Lung (tissue), 17 donors: ENCODE measurements at places on chromosomes 1 and 21. TPM values are rescaled to one million over a fixed set of nuclear protein-coding genes. Genes with fewer than 3 reads are reported as not detected.
A peak's percentile ranks its signal among the peaks of the same experiment; 100 is the strongest.

GRCh38 chr1:192730198-192730597, 78.6 kb upstream of the RGS2 start:
- DNase-seq, result peak; percentile 95

- DNase-seq, result peak; percentile 87
Observed at GRCh38 chr21:25568246-25568645, 39.0 kb downstream of the MRPL39 start.

- peak; percentile 82 for DNase-seq
Observed at GRCh38 chr21:43348801-43349261, 78.1 kb downstream of the SIK1 start.

DNA sequence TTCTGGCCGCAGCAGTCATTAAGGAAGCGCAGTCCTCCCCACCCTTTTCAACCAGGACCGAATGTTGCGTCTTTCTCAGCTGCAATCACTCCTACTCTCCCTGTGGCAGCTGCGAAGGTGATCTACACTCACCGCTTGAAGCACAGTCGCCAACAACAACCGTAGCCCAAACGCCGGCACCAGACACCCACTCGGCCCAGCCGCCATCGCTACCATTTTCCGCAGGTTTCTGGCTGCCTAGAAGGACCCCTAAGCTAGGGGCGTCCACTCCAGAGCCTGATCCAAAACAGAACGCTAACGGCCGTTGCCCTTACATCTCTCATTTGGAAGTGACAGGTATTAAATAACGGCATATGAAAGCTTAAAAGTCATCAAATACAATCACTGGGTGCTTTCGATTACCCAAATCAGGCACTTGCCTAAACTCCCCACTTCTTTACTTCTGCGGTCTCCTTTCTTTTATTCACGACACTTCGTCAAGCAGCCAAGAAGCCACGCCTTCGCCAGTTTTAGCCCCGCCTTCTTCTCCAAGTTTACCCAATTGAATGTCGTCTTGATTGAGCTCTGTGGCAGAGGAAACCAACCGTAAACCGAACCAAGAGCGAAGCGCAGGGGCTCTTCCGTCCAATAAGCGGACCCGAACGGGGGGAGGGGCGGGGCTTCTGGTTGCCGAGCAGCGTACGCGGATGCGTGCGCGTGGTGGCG, at the start of gene SELENOF:
TSS of gene SELENOF (minus strand) at position 231 of the 705 bp plus-strand sequence. CDS start at position 216, 15 bp downstream.
- peak; percentile 100 for DNase-seq

- no peak for DNase-seq
Observed at GRCh38 chr1:18217398-18218043, 109.9 kb downstream of the IGSF21 start.

DNA sequence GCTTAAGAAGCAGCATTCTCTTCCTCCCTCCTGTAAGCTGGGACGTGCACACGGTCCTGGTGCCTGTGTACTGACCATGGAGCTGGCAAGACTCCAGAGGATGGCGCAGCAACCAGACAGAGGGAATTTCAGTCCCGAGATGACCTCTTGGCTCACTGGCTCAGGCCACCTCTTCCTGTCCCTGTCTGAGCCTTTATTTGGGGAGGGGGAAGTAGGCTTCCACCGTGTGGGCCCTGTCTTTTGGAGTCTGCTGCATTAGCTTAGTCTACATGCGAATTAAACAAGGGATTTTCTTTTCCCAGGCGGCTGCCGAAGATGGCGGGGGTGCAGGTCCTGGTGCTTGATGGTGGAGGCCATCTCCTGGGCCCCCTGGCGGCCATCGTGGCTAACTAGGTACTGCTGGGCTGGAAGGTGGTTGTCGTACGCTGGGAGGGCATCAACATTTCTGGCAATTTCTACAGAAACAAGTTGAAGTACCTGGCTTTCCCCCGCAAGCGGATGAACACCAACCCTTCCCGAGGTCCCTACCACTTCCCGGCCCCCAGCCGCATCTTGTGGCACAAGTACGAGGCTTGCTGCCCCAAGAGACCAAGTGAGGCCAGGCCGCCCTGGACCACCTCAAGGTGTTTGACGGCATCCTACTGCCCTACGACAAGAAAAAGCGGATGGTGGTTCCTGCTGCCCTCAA, 10.2 kb downstream of the IL24 start:
- DNase-seq, result no peak

DNA sequence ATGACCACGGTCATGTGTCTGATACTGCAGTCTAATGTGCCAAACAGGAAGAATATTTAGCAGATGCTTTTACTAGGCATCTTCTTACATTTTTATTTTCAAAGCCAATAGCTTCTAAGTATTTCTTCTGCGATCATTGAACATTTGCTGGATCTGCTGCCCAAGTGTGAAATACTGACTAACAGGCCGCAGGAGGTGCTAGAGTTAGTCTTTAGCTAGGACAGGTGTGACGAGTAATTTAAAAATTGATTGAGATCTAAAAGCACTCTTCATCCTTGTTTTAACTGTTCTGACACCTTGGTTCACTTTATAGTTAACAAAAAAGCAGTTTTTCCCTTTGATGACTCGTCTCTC, 748 bp upstream of the FAM78B start:
- no peak for DNase-seq

DNA sequence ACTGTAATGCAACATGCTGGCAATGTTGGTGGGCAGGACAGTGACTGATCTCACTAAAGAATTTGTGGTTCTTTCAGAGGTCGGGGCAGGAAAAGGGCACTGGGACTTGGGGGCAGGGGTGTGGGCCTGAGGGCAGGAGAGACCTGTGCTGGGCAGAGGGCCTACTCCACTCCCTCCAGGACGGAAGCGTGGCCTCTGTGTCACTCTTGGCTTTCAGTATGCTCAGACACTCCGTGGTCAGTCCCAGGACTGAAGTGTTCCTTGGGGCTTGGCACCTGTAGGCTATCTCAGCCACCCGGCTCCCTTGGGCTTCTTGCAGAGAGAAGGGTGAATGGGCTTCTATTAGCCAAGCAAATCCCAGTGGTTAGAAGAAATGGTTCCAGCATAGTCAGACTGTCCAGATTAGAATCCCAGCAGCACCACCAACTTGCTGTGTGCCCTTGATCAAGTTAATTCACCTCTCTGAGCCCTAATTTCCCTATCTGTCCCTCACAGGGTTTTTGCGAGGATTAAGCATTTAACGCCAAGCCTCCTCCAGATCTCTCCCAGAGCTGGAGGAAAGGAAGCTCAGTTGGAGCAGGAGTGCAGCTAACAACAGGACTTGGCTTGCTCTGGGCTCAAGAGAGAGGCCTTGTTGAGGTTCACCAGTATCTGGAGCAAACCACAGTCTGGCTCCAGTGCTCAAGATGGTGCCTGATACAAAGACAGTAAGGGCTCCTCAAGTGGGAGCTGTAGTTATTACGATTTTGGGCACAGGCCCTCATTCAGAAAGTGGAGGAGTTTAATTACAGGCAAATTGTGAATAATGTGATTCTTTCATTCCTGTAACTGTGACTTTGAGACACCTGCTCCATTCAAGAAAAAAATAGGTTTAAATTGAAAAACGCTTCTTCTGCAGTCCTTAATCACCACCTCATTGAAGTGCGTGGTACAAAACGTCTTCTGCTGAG, 57.7 kb upstream of the LRP8 start:
- no peak for DNase-seq

DNA sequence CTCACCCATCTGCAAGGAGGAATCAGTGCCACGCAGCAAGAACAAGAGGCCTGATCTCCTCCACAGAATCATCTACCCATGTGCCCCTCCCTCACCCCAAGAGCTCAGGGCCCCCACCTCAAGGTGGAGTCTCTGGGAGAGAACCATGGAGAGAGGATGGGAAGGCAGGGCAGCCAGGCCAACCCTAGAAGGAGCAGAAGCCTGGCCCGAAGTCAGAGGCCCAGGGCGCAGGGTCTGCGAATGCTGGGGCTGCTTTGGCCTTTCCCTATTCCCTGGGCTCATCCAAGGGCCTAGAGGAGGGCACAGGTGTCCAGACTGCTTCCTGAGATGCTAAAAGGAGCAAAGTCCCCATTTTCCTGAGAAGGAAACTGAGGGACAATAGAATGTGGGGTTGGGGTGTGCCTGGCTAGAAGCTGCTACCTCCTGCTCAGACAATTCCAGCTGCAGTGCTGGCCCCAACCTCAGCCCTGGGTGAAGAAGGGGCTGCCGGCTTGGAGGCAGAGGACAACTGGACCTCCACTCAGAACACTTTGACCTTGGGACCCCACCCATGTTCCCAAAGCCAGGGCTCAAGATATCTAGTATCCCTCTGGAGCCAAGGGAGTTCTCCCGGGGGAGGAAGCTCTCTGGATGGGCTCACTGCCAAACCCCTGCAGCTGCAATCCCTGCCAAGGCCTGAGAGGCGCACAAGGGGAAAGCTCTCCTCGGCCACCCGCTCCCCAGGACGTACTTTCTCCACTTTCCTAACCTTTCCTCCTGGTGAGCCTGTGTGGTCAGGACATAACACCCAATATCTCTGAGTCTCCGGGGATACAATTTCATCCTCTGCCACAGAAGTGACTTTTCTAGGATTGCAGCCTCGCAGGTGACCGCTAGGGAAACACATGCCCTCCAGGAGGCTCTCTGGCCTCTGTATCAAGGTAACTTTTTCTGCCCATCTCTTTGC, 16.6 kb upstream of the LEMD1 start:
- DNase-seq, result peak; percentile 89

GRCh38 chr1:180250883-180251509, 20.9 kb downstream of the LHX4 start:
- no peak for DNase-seq

- DNase-seq, result peak; percentile 80
Observed at GRCh38 chr1:10664251-10664650, 132.2 kb downstream of the CASZ1 start.

GRCh38 chr1:161843156-161843555, 77.0 kb downstream of the ATF6 start:
- no peak for DNase-seq

DNA sequence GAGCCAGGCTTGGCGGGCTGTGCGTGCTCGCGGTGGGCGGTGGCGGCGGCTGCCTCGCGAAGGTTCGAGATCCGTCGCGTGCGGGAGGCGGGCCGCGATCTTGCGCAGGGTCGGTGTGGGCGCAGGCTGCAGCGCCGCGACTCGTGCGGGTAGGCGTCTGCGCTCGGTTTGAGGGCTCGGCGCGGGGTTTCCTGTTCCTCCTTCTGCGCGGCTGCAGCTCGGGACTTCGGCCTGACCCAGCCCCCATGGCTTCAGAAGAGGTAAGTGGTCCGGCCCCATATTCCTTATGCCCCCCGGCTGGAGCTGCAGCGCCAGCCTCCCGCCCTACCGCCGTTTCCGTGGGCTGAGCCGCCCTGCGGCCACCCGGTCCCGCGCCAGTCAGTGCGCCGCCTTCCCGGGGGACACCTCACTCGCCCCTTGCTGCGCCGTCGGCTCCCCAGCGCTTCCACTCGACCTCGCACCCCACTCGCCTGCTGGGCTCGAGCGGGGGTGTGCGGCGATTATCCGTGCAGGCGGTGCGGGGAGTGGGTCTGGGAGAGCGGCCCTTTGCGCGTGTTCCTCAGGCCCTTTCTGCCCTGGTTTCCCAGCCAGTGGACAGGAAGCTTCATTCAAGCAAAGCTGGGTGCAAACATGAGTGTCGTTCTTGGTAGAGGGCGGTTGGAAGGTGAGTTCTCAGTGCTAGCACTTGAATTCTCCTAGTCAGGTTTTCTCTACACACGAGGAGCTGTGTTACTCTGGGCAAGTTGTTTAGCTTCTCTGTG, at the start of gene CACYBP:
TSS of gene CACYBP (plus strand) at position 12 of the 761 bp plus-strand sequence. CDS start at position 246, 234 bp downstream.
- peak; percentile 50 for DNase-seq

DNA sequence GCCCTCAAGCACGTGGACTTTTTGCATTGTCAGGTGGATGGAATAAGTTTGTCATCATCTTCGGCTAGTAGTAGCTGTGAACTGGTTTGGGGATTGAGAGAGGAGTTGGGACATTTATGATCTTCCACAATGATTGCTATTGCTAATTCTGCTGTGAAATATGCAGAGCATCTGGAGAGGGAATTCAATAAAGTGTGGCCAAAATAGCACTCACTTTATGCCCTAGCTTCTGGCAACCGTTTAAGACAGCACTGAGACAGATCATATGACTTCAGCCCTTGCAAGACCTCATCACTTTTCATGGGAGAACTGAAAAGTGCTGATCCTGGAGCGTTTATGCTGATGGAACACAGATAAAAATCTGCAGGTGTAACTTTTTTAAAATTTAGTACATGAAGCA, 360.8 kb downstream of the GPATCH2 start:
- peak; percentile 65 for DNase-seq

DNA sequence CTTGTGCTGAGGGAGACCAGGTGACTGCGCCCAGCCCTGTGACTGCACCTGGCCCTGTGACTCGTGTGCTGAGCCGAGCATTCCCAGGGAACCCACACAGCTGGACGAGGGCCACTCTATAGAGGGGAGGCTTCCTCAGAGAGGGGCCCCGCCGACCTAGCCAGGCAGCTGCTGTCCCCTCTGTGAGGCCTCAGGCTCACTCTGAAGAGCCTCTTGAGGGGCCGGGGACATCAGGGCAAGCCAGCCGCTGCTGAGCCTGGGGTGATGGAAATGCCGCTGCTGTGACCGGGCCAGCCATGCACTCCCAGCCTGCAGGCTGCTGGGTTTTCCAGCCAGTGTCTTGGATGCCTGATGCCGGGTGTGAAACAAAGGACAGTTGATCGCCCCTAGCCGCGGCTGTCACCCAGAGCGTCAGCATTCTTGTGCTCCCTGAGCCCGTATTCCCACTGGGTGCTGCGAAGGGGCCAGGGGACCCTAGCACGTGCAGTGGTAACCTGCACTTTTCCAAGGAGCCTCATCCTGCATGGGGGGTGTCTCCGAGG, 17.5 kb downstream of the PFKL start:
- no peak for DNase-seq

DNA sequence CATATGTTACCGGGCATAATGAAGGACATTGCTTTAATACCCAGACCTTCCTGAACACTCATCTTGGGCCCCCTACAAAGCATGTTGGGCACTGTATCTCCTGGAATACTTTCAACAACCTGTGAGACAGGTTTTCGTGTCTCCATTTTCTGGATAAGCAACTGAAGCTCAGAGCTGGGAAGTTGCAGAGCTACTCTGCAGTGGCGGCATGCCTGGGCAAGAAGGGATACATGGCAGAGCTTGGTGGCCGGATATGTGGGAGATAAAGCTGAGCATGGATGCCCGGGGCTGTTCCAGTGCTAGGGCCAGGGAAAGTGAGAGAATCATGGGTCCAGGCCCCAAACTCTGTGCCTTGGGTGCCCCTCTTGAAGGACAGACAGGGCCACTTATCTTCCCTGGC, 71.6 kb upstream of the KCND3 start:
- DNase-seq, result no peak

GRCh38 chr1:205054013-205054412, 11.0 kb downstream of the CNTN2 start:
- no peak for DNase-seq

DNA sequence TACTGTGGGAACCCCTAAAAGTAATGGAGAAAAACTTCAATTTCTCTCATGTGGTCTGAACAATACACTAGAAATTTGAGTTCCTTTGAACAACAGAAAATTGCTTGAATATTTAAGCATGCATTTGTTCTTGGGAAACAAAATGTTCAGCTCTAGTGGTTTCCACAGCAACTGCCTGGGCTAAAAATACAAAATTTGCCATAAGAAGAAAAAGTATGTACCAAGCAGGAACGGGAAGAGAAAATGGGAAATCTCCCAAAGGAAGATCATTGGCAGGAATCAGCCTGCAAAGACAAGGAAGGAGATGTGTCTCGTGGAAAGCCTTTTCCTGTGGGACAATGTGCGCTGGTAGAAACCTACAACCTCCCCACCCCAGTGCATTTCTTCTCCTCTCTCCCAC, 119.0 kb upstream of the DPT start:
- DNase-seq, result no peak

CDCA8 gene
- total RNA-seq, result 0.80 TPM

CNIH3 gene
- 3.1 TPM for total RNA-seq

TAGLN2 gene
- total RNA-seq, result 738 TPM

PODN gene
- total RNA-seq, result 12.9 TPM

FMN2 gene
- 2.7 TPM for total RNA-seq

OR2AK2 gene
- total RNA-seq, result not detected

PEA15 gene
- 133 TPM for total RNA-seq

ZNF697 gene
- 6.1 TPM for total RNA-seq

GCSAML gene
- total RNA-seq, result 0.40 TPM

URB1 gene
- total RNA-seq, result 16.2 TPM

ADAMTSL4 gene
- 23.2 TPM for total RNA-seq

OR10J1 gene
- total RNA-seq, result not detected
